ENCODE measurements at places on chromosomes 1 and 21. TPM values are rescaled to one million over a fixed set of nuclear protein-coding genes. Genes with fewer than 3 reads are reported as not detected.
A peak's percentile ranks its signal among the peaks of the same experiment; 100 is the strongest.

Gene GFI1
- 0.68 TPM for total RNA-seq

Gene AK5
- total RNA-seq, result not detected

Gene PAQR6
- 1.8 TPM for total RNA-seq

Gene ZNF648
- total RNA-seq, result not detected

Gene SRGAP2C
- 38.8 TPM for total RNA-seq

Gene KDF1
- 1.4 TPM for total RNA-seq

Gene OR2L13
- not detected for total RNA-seq

Gene NEGR1
- total RNA-seq, result not detected

Gene STIL
- 1.8 TPM for total RNA-seq

Gene LCE2A
- total RNA-seq, result not detected

Gene HSF2BP
- 0.83 TPM for total RNA-seq

DNA sequence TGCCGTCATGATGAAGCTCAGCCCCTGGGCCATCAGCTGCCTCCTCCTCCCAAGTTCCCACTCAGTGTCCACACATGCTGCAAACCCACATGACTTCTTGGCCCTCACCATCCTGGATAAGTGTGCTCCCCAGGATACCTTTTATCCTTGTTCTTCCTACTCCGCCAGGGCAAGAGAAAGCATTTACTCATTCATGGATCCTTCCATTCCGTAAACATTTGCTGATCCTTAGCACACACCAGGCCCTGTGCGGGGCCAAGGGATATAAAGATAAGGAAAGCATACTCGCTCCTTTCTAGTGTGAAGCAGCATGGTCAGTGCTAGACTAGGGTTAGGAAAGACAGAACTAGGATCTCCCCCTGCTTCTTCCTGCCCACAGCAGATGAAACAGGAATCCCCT lies 122.1 kb upstream of the HMGB4 start:
- H3K27ac ChIP-seq, result no peak overlapping the region
- peaks cover 5% of the 10 kb centered on the region for H3K27me3 ChIP-seq
- no peaks in the 10 kb centered on the region for H3K36me3 ChIP-seq
- DNase-seq, result no peak
- H3K4me3 ChIP-seq, result no peak overlapping the region

DNA sequence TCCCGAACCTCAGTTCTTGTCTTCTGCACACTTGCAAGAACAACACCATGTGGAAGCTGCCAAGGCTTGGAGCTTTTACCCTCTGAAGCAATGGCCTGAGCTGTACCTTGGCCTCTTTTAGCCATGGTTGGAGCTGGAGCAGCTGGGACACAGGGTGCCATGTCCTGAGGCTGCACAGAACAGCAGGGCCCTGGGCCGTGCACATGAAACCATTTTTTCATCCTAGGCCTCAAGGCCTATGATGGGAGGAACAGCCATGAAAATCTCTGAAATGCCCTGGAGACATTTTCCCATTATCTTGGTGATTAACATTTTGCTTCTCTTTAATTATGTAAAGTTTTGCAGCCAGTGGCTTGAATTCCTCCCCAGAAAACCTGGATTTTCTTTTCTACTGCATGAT lies 817.8 kb upstream of the CXADR start:
- H3K4me1 ChIP-seq, result no peaks in the 10 kb centered on the region
- no peaks in the 10 kb centered on the region for H3K36me3 ChIP-seq
- H3K27me3 ChIP-seq, result no peaks in the 10 kb centered on the region
- DNase-seq, result no peak
- H3K27ac ChIP-seq, result no peak overlapping the region

DNA sequence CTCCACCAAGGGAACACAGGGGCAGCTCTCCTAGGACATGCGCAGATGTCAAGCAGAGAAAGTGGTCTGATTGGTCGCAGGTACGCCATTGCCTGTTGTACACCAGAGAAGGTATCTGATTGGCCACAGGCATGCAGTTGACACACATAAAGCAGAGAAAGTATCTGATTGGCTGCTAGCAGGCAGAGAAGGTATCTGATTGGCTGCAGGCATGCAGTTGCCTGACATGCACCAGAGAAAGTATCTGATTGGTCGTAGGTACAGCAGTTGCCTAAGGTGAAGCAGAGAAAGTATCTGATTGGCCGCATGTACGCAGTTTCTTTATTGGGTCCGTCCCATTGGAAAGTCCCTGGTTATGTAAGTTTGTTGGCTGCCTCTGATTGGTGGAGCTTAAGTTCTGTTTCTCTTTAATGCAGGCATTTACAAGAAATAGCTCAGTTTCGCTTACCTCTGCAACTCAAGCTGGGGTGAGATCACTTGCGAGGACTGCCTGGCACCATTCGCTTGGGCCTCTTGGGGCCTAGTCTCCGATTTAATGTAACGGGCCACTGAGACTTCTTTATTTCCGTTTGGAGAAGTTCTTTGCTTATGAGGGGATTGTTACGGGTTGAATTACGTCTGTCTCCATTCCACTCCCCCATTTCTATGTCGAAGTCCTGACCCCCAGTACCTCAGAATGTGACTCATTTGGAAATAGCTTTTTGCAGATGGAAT lies 74.2 kb downstream of the SIK1 start:
- no peaks in the 10 kb centered on the region for H3K27me3 ChIP-seq
- H3K27ac ChIP-seq, result peak overlapping the region; percentile 87
- no peaks in the 10 kb centered on the region for H3K36me3 ChIP-seq
- peak; percentile 88 for DNase-seq
- H3K4me3 ChIP-seq, result no peak overlapping the region
- peaks cover 53% of the 10 kb centered on the region for H3K4me1 ChIP-seq

GRCh38 chr21:41950941-41951351 lies 2.9 kb downstream of the C2CD2 start:
- no peaks in the 10 kb centered on the region for H3K36me3 ChIP-seq
- peaks cover 15% of the 10 kb centered on the region for H3K4me1 ChIP-seq
- H3K27me3 ChIP-seq, result peaks cover 6% of the 10 kb centered on the region

GRCh38 chr1:53367503-53368313 lies 39.8 kb upstream of the LRP8 start:
- H3K4me1 ChIP-seq, result peaks cover 43% of the 10 kb centered on the region
- DNase-seq, result peak; percentile 73
- H3K27ac ChIP-seq, result peak overlapping the region; percentile 42
- no peaks in the 10 kb centered on the region for H3K36me3 ChIP-seq
- H3K4me3 ChIP-seq, result peak overlapping the region; percentile 46
- no peaks in the 10 kb centered on the region for H3K27me3 ChIP-seq

DNA sequence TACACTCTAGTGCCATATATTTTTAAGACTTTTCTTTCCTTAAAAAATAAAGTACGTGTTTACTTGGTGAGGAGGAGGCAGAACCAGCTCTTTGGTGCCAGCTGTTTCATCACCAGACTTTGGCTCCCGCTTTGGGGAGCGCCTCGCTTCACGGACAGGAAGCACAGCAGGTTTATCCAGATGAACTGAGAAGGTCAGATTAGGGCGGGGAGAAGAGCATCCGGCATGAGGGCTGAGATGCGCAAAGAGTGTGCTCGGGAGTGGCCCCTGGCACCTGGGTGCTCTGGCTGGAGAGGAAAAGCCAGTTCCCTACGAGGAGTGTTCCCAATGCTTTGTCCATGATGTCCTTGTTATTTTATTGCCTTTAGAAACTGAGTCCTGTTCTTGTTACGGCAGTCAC lies 25.2 kb downstream of the PSEN2 start:
- no peak overlapping the region for H3K4me3 ChIP-seq
- H3K36me3 ChIP-seq, result peaks cover 3% of the 10 kb centered on the region
- H3K27me3 ChIP-seq, result no peaks in the 10 kb centered on the region
- no peak overlapping the region for H3K27ac ChIP-seq
- H3K4me1 ChIP-seq, result no peaks in the 10 kb centered on the region

- no peak overlapping the region for H3K4me3 ChIP-seq
- H3K27me3 ChIP-seq, result no peaks in the 10 kb centered on the region
- no peaks in the 10 kb centered on the region for H3K36me3 ChIP-seq
- no peak for DNase-seq
- H3K4me1 ChIP-seq, result no peaks in the 10 kb centered on the region
These were observed 62.5 kb downstream of the SLC16A1 start for GRCh38 chr1:112893288-112894009.

GRCh38 chr1:232393010-232393409 lies 236.9 kb downstream of the SIPA1L2 start:
- H3K27me3 ChIP-seq, result no peaks in the 10 kb centered on the region
- no peaks in the 10 kb centered on the region for H3K36me3 ChIP-seq
- DNase-seq, result no peak
- no peaks in the 10 kb centered on the region for H3K4me1 ChIP-seq
- H3K27ac ChIP-seq, result no peak overlapping the region

- H3K27me3 ChIP-seq, result no peaks in the 10 kb centered on the region
- no peaks in the 10 kb centered on the region for H3K4me1 ChIP-seq
- no peak overlapping the region for H3K27ac ChIP-seq
- H3K4me3 ChIP-seq, result no peak overlapping the region
- H3K36me3 ChIP-seq, result no peaks in the 10 kb centered on the region
These were observed 15.7 kb downstream of the REG4 start for GRCh38 chr1:119795261-119796200.

DNA sequence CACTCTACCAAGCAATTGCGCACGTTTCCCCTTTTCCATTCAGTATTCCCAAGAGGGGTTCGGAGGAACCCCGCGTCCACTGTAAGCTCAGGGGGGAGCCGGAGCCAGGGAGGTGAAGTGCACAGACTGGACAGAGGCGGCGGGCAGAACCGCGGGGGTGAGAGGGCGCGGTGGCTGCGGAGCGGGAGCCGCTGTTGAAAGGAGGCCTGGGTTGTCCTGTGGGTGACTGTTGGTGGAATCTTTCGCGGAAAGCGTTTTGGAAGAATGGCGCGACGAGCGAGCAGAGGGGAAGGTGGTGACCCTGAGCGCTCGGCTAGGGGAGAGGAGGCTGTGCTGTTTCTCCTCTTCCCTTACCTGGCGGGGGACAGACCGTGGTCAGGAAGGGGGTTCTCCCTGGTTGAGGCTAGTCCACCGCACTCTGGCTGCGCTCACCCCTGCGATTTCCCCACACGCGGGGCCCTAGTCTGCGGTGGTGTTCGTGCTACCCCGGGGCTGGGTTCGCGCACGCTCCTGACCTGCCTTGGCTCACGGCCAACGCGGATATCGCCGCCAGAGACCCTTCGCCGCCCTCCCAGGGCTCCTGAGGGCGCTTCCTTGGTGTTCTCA lies 92.8 kb downstream of the PRKAB2 start:
- H3K4me3 ChIP-seq, result peak overlapping the region; percentile 59
- no peaks in the 10 kb centered on the region for H3K36me3 ChIP-seq
- H3K27me3 ChIP-seq, result peaks cover 55% of the 10 kb centered on the region
- DNase-seq, result peak; percentile 52

GRCh38 chr1:52668711-52669110 lies 29.4 kb downstream of the COA7 start:
- no peaks in the 10 kb centered on the region for H3K27me3 ChIP-seq
- no peak for DNase-seq
- no peak overlapping the region for H3K4me3 ChIP-seq

DNA sequence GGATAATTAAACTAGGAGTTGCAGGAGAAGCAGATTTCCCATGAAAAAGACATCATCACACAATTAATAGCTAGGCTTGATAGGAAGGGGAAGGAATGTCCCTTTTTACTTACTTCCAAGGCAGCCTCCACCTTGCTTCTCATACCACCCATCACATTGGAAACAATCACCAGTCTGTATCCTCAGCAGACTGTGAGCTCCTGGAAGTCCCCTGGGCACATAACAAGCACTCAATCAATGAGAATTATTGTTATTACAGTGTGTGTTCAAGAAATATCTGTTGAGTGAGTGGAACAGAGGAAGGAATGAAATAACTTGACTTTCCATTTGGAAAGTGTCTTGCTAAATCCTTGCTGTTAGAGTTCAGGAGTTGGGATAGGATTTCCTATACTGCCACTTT lies 36.2 kb downstream of the HIVEP3 start:
- no peak overlapping the region for H3K4me3 ChIP-seq
- DNase-seq, result no peak
- peaks cover 6% of the 10 kb centered on the region for H3K4me1 ChIP-seq
- no peak overlapping the region for H3K27ac ChIP-seq
- H3K36me3 ChIP-seq, result no peaks in the 10 kb centered on the region

GRCh38 chr21:29711236-29711635 lies 228.6 kb downstream of the GRIK1 start:
- DNase-seq, result no peak
- no peak overlapping the region for H3K27ac ChIP-seq
- no peak overlapping the region for H3K4me3 ChIP-seq
- no peaks in the 10 kb centered on the region for H3K27me3 ChIP-seq

DNA sequence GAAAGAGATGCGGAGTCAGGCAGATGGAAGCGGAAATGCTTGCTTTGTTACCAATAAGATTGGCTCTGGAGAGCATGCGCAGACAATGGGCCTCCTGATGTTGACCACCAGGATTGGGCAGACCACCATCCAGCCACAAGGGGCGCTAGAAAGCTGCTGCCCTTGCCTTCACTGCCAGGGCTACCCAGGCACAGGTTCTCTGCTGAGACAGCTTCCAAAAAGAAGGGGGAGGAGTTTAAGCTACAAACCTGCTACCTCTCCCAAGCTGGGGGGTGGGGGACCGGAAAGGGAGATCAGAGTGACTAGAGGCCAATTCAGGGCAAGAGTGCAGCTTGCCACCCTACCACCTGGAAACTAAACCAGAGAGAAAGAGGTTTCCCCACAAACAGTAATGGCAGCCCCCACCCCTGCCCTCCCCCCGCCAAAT lies 369.7 kb downstream of the RRAGC start:
- peaks cover 5% of the 10 kb centered on the region for H3K4me1 ChIP-seq
- no peak overlapping the region for H3K4me3 ChIP-seq
- DNase-seq, result peak; percentile 49
- H3K27me3 ChIP-seq, result peaks cover 5% of the 10 kb centered on the region
- H3K27ac ChIP-seq, result no peak overlapping the region

DNA sequence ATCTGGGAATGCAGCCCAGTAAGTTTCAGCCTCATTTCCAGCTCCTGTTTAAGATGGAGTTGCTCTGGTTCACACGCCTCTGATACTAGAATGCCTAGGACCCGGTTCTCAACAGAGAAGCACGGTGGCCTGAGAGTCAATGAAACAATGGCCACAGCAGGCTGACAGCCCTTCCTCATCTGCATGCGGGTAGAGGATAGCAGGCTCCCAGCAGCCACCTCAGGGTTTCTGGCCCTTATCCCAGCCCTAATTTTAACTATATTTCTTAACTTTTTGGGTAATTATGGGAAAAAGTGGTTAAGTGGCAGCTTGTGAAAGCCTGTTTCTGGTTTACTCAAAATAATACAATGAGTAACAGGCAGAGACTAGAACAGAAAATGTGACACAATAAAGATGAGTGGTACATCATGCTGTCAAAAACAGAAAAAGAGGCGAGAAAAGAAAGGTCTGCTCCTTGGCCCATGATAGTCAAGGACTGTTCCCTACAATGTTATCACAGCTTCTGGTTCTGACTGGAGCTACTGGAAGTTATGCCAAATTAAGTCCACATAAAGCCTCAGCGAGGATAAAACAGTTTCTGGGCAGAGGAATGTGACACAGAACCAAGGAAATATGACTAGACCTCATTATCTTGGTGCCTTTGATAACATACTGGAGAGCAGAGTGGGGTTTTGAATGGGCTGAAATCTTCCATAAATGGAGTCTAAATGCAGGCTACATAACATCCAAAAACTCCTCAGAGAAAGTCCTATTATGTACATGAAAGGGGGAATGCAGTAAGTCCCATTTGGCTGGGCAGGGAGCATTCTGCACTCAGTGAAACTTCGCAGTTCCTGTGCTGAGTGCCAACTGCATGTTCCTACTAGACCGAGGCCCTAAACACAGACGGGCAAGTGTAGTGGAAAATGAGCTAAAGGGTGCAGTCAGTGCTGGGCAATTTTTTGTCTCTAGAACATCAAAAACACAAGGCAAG lies 92.1 kb downstream of the NIBAN1 start:
- no peaks in the 10 kb centered on the region for H3K27me3 ChIP-seq
- no peaks in the 10 kb centered on the region for H3K4me1 ChIP-seq
- H3K4me3 ChIP-seq, result no peak overlapping the region
- DNase-seq, result no peak

Data from B cell (primary cell).